ENCODE measurements at places on chromosomes 16 and 17.

GRCh38 chr16:55502801-55503366 lies 6.0 kb upstream of the LPCAT2 start:
- DNase-seq: no peak

GRCh38 chr16:88088161-88088581 lies 136.9 kb downstream of the BANP start:
- no peak for DNase-seq

GRCh38 chr16:54277845-54278703 lies 8.5 kb downstream of the IRX3 start:
- DNase-seq: no peak

GRCh38 chr17:15411384-15412198 lies 55.8 kb downstream of the CDRT4 start:
- DNase-seq: no peak

- DNase-seq: no peak
Observed at GRCh38 chr17:42296012-42296411, 7.7 kb downstream of the STAT5A start.

DNA sequence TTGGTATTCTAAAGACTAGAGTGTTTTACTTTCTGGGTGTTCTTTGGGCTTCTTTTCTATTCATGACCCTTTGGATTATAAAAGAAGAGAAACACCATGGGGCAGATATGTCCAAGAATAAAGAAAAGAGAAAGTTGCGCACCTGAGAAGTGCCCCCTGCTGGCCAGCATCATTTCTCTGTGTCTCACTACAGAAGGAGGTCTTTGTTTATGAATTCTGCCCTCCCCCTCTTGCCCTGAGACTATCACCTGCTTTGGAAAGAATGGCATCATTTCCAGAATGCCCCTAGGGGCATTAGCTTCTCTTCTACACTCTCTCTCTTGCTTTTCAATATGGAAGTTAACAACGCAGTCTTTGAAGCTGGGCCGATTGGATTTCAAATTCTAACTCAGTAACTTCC lies 45.0 kb downstream of the CDH13 start:
- no peak for DNase-seq

DNA sequence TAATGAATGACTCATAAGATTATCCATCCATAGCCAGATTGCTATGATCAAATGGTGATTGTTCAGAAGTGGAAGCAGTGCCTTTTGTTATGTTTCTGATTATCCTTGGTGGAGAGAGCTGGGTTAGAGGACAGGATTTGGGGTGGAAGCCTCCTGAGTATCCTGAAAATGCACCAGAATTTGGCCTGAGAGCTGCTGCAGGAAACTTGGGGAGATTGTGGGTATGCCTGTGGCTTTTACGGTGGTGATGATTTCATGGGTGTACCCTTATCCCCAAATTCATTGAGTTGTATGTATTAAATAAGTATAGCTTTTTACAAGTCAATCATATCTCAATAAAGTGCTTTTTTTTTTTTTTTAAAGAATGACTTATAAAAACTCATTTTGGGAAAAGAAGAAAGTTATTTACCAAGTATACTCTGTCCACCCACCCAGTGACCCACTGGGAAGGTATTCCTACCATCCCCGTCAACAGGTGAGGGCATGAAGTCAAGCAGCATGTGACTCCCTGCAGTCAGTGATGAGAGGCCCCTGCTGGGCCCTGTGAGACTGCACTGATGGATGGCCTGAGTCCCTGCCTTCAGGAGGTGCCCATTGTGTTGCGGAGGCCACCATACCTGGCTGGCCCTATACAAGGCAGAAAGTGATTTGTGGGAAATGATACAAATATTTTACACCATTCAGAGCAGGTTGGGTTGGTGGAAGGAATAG lies 28.4 kb downstream of the NKD1 start:
- no peak for DNase-seq

GRCh38 chr17:76679239-76679638 lies 31.5 kb downstream of the MXRA7 start:
- DNase-seq: no peak

DNA sequence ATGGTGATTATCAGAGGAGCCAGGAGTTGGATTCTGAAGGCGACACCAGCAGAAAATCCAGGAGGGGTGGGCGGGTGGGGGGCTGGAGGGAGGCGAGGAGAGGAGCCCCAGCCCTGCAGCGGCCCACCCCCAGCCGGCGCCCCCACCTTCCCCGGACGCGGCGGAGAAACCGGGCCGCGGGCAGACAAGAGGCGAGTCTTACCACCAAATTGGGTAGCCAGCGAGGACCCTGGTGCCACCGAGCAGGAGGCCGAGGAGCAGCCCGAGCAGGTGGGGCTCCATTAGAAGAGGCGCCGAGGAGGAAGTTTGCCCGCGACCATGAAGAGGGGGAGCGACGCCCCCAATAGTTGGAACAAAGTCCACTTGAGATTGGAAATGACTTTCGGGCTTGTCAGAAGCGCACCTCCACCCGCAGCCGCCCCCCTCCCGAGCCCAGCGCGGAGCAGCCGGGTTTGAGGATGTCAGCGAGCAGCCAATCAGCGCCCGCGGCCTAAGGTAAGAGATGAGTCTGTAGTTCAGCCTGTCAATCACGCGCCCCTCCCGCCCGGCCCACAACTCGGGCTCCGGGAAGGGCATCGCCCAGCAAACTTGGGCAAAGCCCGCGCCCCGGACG lies at the start of gene WNT3:
TSS of gene WNT3 (minus strand) at position 377 of the 613 bp plus-strand sequence. CDS start at position 282, 95 bp downstream.
- peak; percentile 21 for DNase-seq

DNA sequence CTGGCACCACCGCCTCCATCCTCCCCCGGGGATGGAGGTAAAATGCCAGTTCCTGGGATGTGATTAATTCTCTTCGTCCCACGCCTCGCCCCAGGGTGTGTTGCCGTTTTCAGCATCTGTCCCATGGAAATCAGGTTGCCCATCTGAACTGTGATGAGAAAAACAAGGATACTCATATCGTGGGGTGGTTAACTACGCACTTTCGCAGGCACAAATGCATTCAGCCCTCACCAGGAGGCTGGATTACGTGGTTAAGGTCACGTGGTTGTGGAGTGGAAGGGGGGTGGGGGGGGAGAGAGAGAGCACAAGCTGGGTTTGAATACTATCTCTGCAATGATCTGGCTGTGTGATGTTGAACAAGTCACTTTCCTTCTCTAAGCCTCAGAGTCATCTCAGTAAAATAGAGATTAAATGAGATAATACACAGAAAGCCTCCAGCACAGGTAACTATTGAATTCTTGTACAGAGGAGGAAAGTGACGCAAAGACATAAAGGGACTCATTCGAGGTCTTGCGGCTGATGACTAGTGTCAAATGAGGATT lies 74.7 kb downstream of the BMERB1 start:
- DNase-seq: no peak

DNA sequence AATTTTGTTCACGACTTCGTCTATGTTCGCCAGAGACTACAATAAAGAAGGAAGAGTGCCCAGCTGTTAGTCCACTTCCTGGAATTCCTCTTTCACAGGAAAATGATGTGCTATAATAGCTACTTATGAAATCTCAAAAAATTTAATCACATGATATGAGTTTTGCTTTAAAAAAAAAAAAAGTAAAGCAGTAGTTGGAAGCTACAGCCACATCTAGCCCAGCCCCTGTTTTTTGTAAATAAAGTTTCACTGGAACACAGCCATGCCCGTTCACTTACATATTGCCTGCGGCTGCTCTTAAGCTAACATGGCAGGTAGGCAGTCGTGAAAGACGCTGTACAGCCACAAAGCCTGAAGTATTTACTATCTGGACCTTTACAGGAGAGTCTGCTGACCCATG lies 15.3 kb downstream of the VPS53 start:
- no peak for DNase-seq

Data from activated naive CD8-positive, alpha-beta T cell treated with anti-CD3 and anti-CD28 coated beads, Interleukin-2, amount 50 U/mL, for 16 hours (primary cell).